MM.1S (cell line): ENCODE measurements at places on chromosomes 7 and 10.

- DNase-seq, result no peak
These were observed 408.6 kb downstream of the TCERG1L start for GRCh38 chr10:130902929-130903328.

DNA sequence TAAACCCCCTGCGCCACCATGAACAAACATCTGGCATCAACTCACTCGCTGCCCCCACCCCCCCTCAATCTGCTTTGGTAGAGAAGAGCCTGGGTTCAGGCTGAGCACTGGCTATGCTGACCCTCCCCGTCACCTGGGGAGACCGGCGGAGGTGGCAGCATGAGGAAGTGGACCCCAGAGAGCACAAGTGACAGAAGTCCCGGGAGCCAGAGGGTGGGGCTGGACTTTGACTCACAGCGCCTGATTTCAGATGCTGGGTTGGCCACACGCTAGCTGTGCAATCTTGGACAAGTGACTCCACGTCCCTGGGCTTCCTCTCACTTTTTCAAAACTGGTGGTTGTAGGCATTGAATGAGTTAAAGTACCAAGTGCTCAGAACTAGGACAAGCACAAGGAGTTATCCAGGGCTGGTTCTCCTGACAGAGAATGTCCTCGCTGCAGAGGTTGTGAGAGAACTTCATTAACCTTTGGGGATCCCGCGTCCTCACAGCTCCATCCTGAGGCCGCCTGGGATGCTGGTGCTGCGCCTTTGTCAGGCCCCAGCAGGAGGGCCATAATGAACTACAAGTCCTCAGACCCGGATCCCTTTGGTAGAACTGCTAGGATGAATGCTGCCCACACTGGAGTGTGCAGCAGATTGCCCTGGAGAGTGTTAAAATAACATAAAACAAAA lies 48.8 kb upstream of the RASGEF1A start:
- DNase-seq, result no peak

- no peak for DNase-seq
These were observed 357.9 kb downstream of the RPS24 start for GRCh38 chr10:78391585-78391984.

DNA sequence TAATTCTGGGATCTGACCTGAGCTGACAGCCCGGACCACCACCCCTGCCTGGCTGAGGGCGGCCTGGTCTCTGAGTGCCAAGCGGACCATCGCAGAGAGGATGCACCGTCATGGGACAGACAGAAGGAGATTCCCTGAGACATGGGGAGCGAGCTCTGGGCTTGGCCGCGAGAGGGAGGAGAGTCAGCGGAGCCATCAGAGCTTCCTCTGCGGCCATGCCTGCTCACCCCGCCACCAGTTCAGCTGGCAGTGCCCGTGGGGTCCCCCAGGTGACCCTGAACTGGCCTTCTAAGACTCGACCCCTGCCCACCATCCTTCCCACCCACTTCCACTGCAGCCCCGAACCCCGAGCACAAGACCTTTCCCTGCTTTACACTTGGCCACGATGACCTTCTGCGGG lies 152.8 kb downstream of the TCERG1L start:
- DNase-seq, result no peak

DNA sequence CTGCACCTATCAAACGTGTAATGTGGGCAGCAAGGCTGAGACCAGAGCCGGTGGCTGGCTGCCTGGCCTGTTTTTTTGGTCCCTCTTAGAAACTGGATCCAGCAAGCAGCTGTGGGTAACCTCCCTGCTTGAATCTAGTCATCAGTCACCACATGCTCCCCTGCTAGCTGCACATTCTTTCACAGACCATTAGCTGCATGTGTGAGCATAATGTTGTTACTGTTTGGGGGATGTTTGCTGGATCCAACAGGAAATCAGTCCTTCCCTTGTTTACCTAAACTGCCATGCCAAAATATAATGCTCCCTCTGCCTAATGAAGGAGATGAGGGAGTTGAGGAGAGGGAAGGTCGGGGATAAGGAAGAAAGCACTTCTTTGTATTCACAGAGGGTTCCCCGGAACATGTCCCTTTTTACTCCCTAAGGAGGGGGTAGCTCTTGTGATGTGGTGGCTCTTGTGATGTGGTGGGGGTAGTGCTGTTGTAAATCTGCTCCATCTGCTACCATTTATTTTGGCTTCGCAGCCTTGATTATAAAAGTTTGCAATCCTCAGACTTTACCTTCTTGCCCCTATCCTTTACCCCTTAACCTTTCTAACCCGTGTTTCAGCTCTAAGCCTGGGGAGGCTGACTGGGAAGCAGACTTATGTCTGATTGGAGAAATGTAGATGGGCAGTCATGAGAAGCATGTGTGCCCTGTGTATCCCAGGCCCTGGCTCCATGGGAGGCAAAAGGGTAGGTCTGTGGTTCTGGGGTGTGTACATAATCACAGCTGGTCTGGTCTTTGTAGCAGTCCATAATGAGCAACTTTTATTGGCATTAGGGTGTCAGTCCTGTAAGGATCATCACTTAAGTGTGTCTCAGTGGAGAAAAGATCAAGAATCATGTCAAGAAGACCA lies 20.8 kb downstream of the LOXL4 start:
- DNase-seq, result no peak

DNA sequence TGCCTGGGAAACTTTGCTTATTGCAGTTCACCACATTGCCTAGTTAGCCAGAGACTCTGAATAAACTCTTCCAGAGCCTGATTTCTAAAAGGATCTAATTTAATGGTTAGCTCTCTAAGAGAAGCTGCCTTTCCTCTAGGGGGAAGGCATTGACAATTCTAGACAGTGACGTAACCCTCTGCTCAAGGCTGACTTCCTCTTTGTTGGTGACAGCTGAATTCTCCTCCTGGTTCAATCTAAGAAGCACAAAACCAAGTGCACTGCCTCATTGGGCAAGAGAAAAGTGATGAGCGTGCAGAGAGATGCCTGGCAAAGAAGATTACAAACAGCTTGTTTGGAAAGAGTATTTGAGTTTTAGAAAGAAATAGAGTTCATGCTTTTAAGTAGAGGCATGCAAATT lies 102.7 kb downstream of the MACC1 start:
- DNase-seq, result peak; percentile 75

DNA sequence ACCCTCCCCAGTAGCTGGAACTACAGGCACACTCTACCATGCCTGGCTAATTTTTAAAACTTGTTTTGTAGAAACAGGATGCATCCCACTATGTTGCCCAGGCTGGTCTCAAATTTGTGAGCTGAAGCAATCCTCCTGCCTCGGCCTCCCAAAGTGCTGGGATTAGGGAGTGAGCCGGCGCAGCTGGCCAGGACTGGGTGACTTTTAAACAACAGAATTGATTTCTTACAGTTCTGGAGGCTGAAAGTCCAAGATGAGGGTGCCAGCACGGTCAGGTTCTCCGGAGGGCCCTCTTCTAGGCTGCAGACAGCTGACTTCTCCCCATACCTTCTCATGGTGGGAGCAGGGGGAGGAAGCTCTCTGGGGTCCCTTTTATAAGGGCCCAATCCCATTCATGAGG lies 75.2 kb upstream of the CHST15 start:
- DNase-seq, result no peak

DNA sequence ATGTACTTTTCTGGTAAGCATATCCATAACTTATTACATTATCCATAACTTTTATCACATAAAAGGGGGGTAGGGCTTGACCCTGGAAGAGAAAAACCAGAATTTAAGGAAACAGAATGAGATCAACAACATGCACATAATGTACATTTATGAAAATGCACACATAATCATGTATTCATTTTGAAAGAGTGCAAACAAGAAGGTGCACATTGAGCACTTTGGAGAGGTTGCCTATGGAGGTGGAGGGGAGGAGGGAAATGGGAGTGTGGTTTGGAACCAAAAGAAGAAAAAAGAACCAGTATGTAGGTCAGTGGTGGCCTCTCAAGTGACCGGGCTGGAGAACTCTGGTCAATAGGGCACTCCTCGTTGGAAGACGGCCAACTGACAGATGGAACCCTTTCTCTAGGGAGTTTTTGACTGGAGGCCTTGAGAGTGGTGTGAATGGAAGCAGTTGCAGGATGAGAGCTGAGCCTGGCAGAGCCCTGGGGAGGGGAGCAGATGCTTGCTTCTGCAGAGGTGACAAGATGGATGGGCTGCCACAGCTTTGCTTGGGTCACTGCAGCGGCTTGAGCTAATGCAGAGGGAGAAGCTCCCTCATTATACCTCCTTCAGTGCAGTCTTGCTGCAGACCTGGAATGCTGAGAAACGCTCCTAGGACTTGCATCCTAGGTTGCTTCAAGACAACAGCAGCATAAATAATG lies 192.7 kb downstream of the SEC23IP start:
- DNase-seq, result no peak

DNA sequence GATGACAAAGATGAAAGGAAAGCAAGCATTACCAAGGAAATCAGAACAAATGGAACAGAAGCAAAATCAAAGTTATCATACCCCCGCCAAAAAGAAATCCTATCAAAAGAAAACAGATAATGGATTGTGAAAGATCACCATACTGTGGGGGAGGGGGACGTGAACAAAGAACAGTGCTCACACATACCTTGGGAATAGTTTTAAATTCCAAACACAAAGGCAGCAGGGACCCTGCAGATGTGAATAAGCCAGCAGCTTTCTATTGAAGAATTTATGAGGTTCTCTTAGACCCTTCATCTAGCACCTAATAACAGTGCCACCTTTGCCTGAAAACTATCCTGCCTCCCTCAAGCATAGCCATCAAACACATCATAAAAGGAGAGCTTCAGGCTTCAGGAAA lies 94.0 kb downstream of the AKR1D1 start:
- no peak for DNase-seq
